LoVo (cell line): ENCODE measurements at places on chromosomes 11 and 22.
A peak's percentile ranks its signal among the peaks of the same experiment; 100 is the strongest.

DNA sequence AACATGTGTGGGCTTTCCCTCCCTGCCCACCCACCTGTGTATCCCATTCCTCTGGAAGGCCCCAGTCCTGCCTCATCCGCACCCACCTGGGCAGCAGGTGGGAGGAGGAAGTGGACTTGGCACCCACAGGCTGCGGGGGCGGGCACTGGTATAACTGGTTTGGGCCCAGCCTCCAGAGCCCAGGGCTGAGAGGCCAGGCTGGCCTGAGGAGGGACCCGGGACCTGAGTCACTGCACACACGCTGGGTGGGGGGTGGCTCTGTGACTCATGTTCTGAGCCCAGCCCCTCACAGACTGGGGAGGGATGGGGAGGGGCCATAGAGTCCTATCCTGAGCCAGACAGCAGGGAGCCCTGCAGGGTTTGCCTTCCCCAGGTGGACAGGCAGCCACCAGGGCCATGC, 16.7 kb downstream of the PHLDA2 start:
- peak; percentile 88 for DNase-seq

DNA sequence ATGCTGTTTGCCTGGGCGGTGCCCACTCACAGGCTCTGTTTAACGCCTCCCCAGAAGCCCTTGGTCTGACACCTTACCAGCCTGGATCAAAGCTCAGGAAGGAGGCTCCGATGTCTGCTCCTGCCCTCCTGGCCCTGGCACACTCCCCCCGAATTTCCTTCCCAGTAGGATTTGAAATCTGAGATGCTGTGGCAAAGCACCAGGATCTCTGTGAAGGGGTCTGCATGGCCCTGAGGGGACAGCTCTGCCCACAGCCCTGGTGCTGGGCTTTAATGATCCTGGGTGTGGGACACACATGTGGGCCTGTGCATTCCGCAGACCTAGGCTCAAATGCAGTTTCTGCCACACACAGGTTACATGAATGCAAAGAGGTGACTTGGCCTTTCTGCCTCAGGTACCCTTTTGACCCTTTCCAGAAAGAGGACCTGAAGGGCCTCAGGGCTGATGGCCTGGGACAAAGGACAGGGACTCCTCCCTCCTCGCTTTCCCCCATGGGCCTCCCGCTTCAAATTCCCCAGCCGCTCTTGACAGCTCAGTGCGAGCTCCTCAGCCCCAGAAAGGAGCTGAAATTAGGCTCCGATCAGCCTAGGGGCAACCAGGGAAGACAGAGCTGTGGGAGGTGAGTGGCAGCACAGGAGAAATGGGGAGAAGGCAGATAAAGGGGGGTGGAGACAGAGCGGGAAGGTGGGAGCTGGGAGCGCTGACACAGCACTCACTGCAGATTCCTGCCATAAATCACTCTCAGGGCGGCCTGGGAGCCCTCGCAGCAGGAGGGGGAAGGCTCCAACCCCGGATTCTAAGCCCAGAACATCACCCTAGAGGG, 41.3 kb downstream of the TRIM29 start:
- no peak for DNase-seq

DNA sequence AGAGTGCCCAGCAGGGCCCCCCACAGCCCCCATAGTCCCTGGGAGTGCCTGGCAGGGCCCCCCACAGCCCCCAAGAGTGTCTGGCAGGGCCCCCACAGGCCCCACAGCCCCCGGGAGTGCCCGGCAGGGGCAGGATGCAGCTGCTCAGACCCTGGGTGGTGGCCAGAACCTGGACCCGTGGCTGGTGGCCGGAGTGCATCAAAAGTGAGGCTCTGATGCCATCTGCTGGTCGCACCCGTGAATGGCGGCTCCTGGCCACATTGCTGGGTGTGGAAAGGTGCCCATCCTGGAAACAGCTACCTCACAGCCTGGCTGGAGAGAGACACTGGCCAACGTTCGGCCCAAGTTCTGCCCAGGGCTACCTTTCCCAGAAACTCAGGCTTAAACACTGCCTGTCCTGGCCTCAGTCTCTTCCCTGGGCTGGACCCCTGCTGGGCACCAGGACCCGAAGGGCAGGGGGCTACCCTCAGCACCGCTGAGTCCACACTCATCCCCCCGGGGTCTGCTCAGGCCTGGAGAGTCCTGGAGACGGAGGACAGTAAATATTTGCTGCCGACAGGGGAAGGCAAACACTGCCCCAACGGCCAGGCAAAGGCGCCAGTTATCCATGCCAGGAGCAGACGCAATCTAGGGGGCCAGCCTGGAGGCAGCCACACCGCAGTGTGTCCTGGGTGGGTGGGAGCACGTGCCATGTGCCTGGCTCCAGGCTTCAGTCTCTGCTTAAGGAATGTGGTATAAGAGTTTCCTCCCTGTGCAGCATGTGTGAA, 4.4 kb downstream of the INS start:
- peak; percentile 53 for DNase-seq

DNA sequence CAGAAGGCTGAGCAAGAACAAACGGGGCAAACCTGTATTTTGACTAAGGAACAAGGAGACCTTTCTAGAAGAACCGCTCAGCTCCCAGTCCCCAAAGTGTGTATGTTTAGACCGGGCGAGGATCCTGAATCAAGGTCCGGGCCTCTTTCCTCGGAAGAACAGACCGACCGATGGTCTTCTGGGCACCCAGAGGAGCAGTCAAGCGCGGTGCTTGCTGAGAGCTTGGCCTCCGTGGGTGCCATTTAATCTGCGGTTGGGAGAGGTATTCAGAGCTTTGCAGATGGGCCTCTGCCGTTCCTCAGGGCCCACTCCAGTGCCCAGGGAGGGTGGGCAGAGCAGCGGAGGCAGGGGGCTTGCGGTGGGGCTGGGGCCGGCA, 26.5 kb upstream of the ATXN10 start:
- no peak for DNase-seq

DNA sequence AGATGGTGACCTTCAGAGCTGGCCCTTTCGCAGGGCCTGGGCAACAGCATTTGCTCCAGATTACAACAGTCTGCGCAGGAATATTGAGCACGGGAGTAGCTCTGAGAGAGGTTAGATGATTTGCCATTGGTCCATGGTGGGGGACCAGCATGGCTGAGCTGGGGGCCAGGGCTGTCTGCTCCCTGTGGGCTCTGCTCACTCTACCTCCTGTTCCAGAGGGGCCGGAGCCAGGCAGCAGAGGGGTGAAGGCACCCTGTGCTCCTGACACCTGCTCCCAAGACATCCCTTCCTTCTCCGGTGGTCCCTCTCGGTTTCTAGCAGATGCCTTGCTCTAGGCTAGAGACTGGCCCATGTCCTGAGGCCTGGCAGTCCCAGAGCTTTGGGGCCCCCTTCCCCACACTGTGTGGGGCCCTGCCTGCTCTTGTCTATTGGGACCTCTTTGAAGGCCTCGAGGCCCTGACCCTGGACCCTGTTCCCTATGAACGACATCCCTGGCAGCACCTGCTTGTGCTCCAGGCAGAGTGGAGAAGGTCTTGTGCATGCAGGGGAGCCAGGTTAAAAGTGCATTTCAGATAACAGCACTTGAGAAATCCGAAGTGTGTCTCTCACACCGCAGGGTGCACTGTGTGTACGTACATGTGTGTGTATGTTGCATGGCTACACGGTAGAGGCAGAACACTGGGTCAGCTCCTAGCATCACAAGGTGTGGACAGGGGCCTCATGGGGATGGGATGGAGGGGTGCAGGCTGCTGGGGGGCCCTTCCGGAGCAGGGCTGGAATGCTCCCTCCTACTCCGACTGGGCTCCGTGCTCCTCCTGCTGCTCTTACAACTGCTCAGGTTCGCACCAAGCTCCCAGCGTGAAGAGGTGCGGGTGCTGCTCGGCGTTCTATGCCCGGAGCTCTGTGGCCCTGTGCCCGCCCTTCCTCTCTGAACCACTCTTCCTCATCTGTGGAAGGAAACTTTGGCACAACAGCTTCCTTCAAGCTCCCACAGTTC, 123.3 kb upstream of the B3GAT1 start:
- no peak for DNase-seq

- DNase-seq, result peak; percentile 34
These were observed at the start of gene CLCF1 for GRCh38 chr11:67372993-67373647. CLCF1 (minus strand) TSS chr11:67373598; CDS start chr11:67373539, 59 bp downstream.

GRCh38 chr11:73671701-73672100, 25.3 kb downstream of the PLEKHB1 start:
- DNase-seq, result no peak

- DNase-seq, result no peak
These were observed 104.1 kb downstream of the ETS1 start for GRCh38 chr11:128483211-128483788.

- no peak for DNase-seq
These were observed 772 bp downstream of the C22orf15 start for GRCh38 chr22:23763579-23763945.

GRCh38 chr11:73326929-73327811, 19.1 kb downstream of the ARHGEF17 start:
- DNase-seq, result no peak

GRCh38 chr22:11629661-11630385, 3898.2 kb upstream of the OR11H1 start:
- no peak for DNase-seq

- no peak for DNase-seq
These were observed 12.0 kb downstream of the KCNQ1OT1 start for GRCh38 chr11:2687782-2688191.

GRCh38 chr11:70500076-70500847, 101.9 kb downstream of the CTTN start:
- DNase-seq, result no peak

DNA sequence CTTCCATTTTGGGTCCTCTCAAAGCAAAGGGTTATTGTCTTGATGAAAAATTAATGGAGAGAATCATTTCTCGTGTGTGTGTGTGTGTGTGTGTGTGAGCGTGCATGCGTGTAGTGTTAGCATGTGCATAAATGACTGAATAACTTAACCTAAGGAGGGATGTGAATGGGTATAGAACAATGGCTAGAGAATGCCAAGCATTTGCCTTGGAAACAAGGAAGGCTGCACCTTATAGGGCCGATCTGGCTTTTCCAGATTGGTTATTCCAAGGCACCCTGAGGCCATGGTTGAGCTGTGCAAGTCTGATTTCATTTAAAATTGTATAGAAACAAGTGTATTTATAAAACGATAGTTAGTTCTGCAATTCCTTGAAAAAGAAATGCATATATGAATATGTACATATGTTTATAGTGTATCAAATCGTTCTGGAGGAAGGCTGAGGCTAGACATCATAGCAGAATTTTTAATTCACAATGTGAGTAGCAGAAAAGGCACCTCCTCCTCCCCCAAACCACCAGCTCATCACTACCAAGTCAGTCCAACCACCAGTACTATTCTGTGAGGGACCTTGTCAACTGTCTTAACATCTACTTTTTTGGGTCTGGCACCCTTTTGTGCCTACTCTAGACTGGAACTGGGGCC, 322.7 kb upstream of the ISX start:
- no peak for DNase-seq

- DNase-seq, result no peak
These were observed 49.3 kb downstream of the PRSS23 start for GRCh38 chr11:86849679-86850078.

GRCh38 chr11:50169634-50170033, 137.0 kb downstream of the OR4C45 start:
- no peak for DNase-seq

- no peak for DNase-seq
These were observed 42.6 kb downstream of the MAP6 start for GRCh38 chr11:75625991-75626888.

DNA sequence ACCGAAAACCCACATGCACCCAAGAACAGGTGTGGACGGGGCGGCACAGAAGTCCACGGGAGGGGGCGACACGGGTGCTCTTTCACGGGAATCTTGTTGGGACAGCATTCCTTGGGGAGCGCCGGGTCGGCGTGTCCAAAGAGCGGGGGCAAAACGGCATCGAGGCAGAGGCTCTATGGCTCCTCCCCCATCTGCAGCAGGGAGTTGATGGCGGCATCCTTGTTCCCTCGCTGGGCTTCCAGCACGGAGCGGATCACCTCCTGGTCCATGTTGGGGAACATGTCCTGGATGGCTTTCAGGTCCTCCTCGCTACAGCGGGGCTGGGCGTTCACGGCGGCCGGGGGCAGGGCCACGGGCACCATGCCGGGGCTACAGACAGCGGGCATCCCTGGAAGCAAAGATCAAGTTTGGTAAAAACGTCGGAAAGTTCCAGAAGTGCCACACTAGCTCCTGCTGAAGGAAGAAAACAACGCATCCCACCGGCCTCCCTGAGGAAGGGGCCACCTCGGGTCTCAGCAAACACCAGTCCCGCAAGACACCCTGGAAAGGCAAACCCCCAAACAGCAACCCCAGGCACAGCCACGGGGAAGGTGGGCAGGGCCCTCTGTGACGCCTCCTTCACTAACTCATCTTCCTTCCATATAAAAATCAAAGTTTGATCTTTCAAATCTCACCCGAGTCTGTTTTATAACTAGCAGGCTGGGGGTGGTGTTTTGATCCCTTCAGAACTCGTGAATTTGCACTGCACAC, 32.4 kb downstream of the TOLLIP start:
- no peak for DNase-seq

GRCh38 chr11:125331357-125332035, 164.6 kb downstream of the FEZ1 start:
- no peak for DNase-seq

GRCh38 chr11:102279641-102280170, 37.6 kb upstream of the BIRC3 start:
- peak; percentile 26 for DNase-seq

DNA sequence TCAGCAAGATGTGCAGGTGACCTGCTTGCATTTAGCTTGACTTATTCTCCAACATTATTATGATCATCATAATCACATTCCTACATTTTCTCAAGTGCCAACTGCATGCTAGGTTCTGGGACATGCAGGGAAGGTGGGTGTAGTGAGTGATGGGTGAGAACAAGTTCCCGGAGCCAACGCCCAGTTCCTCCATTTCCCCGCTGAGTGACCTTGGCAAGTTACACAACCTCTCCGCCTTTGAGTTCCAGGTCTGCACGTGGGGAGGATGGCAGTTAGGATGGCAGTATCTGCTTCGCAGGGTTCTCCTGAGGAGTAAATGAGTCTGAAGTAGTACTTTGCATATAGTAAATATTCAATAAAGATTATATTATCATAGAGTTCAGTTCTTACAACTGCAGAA, 140.3 kb downstream of the GRIK4 start:
- DNase-seq, result no peak

GRCh38 chr11:1906611-1907423, 12.7 kb upstream of the TNNT3 start:
- DNase-seq, result no peak

DNA sequence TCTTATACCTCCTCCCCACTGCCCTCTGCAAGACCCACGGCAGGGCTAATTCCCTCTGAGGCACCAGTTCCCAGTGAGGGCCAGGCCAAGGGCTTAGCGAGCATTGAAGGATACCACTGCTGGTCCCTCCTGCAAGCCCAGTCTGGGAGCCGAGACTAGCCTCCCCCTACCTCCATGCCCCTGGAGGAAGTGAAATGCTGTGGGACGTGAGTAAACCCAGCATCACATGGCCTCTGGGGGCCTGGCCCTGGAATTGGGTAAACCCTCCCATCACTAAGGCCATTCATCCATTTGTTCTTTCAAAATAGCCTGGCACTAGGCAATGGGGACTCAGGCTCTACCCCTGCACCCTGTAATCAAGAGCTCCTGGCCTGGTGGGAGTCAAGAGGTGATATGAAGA, 24.7 kb downstream of the ARAP1 start:
- DNase-seq, result no peak
